Panc1 (cell line): ENCODE measurements at places on chromosomes 12 and 14.
A peak's percentile ranks its signal among the peaks of the same experiment; 100 is the strongest.

DNA sequence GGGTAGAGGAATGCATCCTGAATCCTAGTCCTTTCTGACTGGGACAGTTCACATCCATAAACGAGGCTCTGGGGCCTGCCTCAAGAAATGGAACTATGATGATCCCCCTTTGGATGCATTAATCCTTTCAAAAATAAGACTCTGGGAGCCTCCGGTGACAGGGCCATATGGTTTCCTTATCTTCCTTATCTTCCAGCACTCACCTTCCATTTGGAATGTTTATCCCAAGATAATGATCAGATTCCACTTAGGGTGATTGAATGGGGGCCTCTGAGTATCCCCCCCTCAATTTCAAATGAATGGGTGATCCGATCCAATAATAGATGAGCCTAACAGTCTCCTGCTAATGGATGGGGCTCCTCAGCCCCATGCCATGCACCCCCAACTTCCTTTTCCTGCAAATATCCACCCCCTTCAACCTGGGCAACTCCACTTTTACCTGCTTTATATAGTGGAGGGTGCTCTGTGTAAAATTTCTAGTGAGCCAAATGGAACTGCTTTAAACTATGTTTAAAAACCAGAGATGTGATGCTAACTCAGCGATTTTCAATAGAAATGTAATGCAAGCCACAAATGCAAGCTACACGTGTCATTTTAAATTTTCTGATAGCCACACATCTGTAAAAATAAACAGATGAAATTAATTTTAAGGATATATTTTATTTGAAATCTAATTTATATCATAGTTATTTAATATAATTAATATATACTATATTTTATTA, 157.8 kb downstream of the ZFP36L1 start:
- no peak for DNase-seq

- DNase-seq, result no peak
Observed at GRCh38 chr14:57153286-57153685, 115.4 kb downstream of the EXOC5 start.

GRCh38 chr14:103762036-103762435, 46.4 kb downstream of the ZFYVE21 start:
- no peak for DNase-seq

DNA sequence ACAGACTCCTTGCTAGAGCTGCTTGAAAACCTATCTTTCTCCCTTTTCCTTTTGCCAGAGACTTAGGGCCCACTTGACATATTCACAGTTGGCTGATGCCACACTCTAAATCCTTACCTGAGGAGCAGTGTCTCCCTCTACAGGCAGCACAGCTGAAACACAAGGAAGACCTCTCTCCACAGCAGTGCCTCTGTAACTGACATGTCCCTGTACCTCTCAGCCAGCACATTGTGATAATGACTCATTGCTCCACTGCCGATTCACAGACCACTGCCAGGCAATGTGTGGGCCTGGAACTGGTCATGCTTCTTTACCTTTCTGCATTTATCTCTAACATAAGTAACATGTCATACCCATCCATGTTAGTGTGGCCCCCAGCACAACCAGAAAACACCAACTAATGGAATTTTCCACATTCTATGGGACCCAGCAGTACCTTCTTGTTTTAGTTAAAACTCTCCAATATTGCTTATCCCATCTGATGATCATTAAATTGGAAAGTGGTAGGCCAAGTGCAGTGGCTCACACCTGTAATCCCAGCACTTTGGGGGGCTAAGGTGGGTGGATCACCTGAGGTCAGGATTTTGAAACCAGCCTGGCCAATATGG, 56.5 kb downstream of the GTF2A1 start:
- peak; percentile 47 for DNase-seq

GRCh38 chr12:1496162-1496900, 98.0 kb downstream of the FBXL14 start:
- no peak for DNase-seq

GRCh38 chr12:125431516-125431915, 366.3 kb downstream of the AACS start:
- no peak for DNase-seq

GRCh38 chr14:92534932-92535643, 21.5 kb downstream of the RIN3 start:
- DNase-seq, result no peak

GRCh38 chr12:50572760-50573159, 68.0 kb downstream of the DIP2B start:
- DNase-seq, result no peak

GRCh38 chr12:5881101-5881606, 63.9 kb downstream of the ANO2 start:
- no peak for DNase-seq

GRCh38 chr12:93243689-93244513, 133.8 kb upstream of the NUDT4 start:
- DNase-seq, result no peak

- no peak for DNase-seq
Observed at GRCh38 chr12:74563927-74564326, 26.3 kb downstream of the ATXN7L3B start.

DNA sequence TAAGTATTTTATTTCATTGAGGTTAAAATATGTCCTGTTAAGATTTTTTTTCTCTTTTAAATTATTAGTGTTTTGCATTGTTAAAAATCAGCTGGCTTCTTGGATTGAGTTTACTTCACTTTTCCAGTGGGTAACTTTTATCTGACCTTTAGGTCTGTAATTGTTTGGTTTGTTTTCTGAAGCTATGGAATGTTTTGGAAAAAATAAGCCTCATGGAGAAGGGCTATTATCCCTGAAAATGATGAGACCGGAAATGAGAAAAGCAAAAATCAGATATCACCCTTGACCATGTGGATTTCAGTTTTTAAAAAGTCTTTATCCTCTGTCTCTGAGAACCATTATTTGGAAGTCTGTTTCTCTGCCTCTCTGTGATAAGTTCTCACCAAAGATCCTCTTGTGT, 180.9 kb downstream of the RAD51B start:
- no peak for DNase-seq

DNA sequence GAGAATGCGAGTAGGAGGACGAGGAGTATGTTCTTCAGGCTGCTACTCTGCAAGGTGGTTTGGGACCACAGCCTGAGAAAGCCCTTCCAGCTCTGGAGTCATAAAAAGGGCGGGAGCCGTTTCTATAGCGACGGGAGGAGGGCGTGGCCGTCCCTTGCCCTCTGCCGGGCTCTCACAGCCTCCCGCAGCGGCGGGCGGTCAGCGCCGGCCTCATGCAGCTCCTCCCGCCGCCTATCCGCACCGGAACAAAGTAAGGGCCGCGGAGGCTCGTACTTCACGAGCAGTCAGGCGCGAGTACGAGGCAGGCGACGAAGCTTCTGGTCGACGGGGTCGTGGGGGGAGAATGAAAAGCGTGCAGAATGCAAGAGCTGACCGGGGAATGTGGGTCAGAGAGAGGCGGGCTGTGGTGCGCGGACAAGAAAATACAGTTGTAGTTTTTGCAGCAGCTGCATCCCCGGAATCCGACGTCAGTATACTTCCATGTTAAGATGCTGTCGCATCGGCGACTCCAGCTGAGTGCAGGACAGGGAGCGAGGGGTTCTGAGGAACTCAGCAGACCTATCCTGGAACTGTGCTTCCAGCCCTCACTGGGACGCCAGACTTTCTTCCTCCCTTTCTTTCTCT, at the start of gene DYRK4:
TSS of gene DYRK4 (plus strand) at position 175 of the 624 bp plus-strand sequence. CDS start at position 213, 38 bp downstream.
- DNase-seq, result no peak

DNA sequence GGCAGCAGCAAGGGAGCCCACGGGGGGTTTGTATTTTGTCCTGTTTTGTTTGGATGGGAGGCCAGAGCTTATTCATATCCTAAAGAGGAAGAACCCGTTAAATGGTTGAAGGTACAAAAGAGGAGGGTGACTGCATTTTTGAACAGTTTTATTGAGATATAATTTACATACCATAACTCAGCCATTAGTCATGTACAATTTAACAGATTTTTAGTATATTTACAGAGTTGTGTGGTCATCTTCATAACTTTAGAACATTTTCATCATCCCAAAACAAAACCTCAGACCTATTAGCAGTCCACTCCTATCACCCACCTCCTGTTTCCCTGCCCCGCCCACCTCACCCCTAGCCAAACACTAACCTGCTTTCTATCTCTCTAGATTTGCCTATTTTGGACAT, 12.6 kb downstream of the NRDE2 start:
- DNase-seq, result no peak

- no peak for DNase-seq
Observed at GRCh38 chr12:111121840-111122239, 201.5 kb upstream of the MYL2 start.

DNA sequence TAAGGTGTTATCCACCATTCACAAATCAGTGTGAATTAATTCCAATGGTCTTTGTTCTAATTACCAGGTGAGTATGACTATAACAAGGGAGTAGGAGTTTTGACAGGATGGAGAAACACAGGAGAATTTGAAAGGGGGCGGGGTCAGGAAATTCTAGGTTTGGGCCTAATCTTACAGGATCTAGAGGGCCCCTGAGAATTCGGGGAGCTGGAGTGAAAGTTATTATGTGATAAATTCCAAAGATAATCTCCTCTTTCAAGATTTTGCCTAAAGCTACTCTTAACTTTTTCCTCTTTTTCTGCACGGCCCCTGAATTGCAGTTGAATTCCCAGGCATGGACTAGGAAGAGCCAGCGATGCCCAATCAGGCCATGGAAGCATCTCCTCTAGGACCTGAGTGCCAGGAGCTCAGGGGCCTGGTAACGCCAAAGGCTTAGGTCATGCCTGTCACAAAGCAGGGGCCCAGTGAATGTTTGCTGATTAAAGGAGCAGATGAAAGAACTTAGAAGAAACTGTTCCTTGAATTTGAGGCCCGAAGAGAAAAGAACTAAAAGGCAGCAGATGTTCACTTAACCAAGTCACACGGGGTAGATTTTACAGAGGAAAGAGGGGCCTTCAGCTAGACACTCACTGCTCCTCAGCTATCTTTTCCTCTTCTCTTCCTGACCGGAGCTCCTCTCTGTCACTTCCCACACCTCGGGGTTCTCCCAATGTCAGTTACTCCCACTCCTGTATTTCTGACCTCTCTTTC, 195.5 kb downstream of the PPM1H start:
- DNase-seq, result no peak

- DNase-seq, result no peak
Observed at GRCh38 chr12:11859705-11860425, 210.4 kb downstream of the ETV6 start.

DNA sequence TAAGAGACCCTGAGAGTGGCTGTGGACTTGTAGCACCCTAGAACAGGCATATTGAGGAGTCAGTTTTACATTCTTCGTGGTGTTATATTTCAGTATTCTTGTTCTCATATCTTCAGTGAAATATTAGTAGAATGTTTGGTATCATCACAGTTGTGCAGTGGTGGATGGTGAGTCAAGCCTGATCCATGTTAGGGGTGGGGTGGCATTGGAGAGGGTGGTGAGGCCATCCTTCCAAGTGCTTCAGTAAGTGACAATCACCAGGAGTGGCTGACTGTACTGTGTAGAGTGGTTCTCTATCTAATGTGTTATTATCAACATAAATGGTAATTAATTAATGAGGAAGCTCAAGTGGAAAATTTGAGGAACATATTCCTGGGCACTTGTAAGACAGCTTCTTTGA, 197.7 kb upstream of the SLC16A7 start:
- DNase-seq, result no peak

DNA sequence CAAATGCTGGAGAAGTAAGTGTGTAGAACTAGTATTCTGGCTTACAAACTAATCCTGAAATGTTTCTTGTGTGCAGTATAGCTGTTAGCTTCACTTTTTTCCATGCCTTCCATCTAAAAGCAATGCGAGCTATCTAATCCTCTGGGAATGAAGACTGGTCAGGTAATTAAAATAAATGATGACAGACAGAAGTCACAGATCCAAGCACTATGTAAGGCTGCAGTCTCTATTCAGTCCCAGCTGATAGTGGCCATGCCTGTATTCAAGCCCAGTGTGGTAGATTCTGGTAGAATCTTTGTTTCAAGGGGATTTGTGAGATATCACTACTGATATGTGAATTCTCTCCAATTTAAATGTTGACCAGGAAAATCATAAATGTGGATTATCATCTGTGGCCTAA, 637.2 kb downstream of the TMTC2 start:
- DNase-seq, result no peak

GRCh38 chr12:92431146-92431545, 271.6 kb upstream of the PLEKHG7 start:
- no peak for DNase-seq

DNA sequence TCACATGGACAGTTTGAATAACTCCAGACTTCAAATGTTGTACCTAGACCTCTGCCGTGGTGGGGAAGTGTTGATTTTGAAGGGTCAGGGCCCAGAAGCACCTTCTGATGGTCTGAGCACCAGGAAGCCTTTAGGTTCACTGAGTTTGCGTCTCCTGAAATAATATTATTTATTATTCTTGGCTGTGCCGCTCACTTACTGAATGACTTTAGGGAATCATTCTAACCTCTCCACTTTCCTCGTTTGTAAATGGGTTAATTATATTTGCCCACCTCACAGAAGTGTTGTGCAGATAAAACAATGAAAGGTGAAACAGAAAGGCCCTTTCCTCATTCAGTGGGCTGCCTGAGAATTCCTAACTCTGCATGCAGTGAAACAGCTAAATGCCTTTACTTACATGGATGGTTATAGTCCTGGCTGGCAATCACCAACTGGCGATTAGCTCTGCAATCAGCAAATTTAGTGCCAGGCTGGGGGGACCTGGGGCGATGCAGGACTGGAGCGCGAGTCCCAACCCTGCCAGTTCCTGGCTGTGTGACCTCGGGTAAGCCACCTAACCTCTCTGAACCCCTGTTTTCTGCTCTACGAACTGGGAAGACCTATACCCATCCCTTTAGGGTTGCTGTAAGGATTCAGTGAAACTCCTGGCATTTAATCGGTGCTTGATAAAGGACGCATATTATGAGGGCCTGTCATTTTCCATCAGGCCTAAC, 57.5 kb downstream of the MAP1LC3B2 start:
- no peak for DNase-seq

- no peak for DNase-seq
Observed at GRCh38 chr12:113392520-113392919, 11.2 kb downstream of the SDS start.
